Cardiac fibroblast (primary cell): ENCODE measurements at places on chromosomes 11 and 22.

- DNase-seq: no peak
Observed at GRCh38 chr11:84923489-84923888, 703.7 kb downstream of the DLG2 start.

DNA sequence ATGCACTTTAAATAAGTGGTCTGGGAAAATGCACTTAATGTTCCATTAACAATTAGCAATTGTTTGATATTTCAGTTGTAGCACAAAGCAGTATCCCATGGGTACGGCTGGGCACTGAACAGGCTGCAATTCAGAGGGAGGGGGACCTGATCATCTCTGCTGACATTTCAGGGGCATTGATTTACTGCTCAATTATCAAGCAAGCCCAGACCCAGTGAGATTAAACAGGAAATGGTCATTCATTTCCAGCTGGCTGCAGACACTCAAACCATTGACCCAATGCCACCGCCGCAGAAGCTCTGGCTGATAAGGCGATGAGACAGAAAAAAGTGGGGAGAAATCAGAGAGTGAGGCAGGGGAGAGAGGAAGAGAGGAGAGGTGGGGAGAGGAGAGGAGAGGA is 1.2 kb downstream of the GPR83 start:
- DNase-seq: no peak

GRCh38 chr11:706439-706956 is 467 bp downstream of the EPS8L2 start:
- peak; percentile 43 for DNase-seq

- DNase-seq: peak; percentile 61
Observed at GRCh38 chr11:64969209-64969608, 2.7 kb downstream of the MAJIN start.

GRCh38 chr11:102662607-102663006 is 37.5 kb upstream of the MMP20 start:
- no peak for DNase-seq
